CD8-positive, alpha-beta T cell (primary cell): ENCODE measurements at places on chromosomes 4 and X.
A peak's percentile ranks its signal among the peaks of the same experiment; 100 is the strongest.

DNA sequence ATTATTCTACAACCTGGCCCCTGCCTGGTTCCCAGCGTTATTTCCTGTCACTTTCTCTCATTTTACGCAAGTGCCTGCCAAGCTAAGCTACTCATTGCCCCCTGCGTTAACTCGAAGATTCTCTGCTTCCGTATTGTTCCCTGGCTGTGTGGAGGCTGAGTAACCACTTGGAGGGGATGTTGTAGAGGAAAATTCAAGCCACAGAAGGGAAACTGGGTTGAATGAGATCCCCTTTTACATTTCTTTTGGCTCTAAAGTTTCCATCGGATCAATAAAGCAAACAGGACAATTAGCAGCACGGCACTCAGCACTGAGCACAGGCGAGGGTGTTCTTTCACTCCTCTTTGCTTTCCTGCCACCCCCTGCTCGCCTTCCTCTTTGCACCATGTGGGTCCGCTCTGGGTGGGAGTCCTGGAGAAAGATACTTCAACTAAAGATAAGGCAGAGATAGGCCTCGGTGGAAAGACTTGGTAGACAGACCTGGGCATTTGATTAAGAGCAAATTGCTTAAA lies 4.2 kb upstream of the TMSB4X start:
- DNase-seq: peak; percentile 54

GRCh38 chrX:79035421-79035820 lies 90.2 kb downstream of the P2RY10 start:
- DNase-seq: no peak

GRCh38 chr4:85787133-85787532 lies 312.2 kb downstream of the ARHGAP24 start:
- DNase-seq: no peak

GRCh38 chr4:87118421-87118820 lies 102.0 kb downstream of the KLHL8 start:
- no peak for DNase-seq

DNA sequence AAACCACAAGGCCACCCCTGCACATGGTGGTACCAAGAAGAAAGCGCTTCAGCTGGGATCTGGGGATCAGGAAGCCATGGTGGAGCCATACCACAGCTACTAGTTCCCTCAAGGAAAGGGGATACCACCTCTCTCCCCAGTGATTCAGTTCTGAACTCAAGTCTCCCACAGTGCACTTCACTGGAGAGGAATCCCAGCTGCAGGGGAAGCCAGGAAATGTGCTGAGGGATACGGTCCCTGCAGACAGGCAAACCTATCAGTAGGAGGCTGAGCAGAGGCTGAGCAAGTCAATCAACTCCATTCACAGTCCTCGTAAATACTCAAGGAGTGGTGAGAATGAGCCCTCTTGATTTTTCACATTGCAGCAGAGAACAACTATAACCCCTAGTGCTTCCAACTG lies 11.0 kb downstream of the TMEM192 start:
- DNase-seq: no peak

- DNase-seq: no peak
Observed at GRCh38 chrX:11478911-11479310, 185.7 kb downstream of the AMELX start.

- DNase-seq: no peak
Observed at GRCh38 chr4:35933901-35934300, 310.4 kb downstream of the ARAP2 start.

- DNase-seq: no peak
Observed at GRCh38 chr4:113398441-113399143, 349.1 kb downstream of the ANK2 start.

DNA sequence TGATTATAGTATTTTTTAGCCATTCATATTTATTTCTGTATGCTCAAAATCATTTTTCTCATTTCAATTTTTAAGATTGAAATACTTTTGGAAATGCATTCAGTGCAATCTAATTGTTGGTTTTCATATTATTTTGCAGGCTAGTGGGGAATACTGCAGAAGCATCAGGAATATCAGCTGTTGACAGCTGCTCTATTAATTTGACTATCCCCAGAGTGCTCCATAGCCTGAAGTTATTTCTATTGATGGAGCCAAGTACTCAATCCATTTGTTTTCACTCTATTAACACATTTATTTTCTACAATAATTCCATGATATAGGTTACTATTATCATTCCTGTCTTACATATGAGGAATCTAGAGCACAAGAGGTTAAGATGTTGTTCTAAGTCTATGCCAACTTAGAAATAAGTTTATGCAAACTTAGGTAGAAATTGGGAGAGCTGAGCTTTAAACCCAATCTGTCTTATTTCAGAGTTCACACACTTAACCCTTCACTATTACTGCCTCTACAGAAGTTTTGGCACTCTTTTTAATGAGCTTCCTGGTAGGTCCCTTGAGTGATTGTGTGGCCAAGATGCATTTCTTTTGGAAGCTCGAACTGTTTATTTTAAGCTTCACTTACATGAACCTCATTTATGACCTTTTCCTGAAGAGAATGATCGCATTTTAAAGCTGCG lies 65.6 kb upstream of the PCDH18 start:
- no peak for DNase-seq

GRCh38 chrX:46575991-46576392 lies 2.4 kb downstream of the CHST7 start:
- DNase-seq: no peak

DNA sequence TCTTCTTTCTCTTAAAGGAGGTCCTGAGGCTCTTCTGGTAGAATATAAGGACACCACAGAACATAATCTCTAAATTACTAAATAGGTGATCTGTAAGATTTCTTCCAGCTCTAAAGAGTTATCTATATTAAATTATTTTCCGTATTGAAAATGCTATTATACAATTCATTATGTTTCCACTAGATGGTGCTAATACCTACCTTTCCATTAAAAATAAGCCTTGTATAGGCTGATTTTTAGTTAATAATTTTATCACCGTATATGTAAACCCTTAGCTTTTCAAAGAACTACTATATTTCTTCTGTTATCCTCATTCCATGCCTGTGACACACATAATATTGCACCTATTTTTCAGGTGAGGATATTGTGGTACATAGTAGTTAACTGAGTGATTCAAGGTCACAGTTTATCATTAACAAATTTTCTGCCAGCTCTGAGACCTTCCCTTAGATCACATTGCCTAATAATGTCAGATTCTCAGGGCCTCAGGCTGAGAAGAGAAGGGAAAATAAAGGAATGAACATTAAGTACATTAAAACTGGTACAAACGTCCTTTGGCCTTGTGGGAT lies 138.8 kb downstream of the TEX11 start:
- no peak for DNase-seq

- no peak for DNase-seq
Observed at GRCh38 chrX:100980608-100981497, 11.3 kb downstream of the ARL13A start.

DNA sequence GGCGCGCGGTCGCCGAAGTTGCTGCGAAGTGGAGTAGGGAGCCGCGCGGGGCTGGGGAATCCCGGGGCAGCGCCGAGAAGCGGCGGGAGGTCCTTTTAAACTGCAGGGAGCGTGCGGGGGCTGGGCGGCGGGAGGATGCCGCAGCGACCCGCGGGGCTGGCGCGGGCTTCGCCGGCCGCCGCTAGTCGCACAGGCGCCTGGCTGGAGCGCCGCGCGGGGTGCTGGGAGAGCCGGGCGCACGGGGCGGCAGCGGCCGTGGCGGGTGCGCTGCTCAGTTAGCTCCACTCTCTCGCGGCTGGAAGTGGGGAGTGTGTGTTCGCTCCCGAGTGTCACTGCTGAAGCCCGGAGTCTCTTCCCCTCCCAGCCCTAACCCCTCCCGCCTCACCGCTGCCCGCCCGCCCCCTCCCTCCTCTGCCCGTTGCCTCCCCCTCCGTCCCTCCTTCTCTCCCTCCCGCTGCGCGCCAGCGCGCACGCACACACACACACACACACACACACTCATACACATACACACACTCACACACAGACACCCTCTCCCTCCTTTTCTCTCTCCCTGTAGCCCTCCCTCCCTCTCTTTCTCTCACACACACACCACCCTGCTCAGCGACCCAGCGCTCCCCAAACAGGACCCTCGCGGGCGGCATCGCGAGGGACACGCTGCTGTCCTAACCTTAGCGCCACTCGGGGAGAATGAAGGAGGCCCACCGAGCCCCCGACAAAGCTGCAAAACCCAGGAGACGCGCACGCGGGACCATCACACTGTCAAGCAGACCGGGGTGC lies at the start of gene NDNF:
Gene NDNF, minus strand, starts transcription at position 312 of the 780 bp plus-strand sequence. CDS start 26,698 bp downstream, outside the sequence.
- DNase-seq: peak; percentile 26

GRCh38 chrX:100316987-100317386 lies 93.1 kb downstream of the PCDH19 start:
- DNase-seq: no peak

DNA sequence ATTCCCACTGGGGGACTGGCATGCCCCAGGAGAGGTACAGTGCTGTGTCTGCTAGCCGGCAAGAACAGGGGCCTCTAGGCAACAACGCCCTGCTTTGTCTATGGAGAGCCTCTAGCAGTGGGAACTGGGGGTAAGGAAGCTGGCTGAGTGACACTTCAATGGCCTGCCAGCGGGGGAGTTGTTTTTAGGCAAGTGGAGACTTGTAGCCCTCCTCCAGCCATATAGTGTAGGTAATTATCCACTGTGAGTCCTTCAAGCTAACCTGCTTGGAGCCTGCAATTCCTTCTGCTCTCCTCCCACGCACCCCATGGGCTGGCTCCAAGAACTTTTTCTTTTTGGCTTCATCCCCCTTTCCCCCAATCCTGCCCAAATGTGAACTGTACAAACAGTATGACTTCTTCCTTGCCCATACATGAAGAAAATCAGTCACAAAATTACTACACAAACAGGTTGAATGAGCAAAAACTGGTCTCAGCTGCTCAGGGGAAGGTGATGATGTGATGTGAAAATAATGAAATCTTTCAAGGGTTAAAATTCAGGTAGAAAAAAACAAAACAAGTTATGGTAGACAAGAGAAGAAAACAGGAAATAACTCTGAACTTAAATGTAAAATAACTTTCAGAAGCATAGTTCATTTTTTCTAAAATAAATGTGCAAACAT lies 33.1 kb downstream of the LEF1 start:
- DNase-seq: no peak

DNA sequence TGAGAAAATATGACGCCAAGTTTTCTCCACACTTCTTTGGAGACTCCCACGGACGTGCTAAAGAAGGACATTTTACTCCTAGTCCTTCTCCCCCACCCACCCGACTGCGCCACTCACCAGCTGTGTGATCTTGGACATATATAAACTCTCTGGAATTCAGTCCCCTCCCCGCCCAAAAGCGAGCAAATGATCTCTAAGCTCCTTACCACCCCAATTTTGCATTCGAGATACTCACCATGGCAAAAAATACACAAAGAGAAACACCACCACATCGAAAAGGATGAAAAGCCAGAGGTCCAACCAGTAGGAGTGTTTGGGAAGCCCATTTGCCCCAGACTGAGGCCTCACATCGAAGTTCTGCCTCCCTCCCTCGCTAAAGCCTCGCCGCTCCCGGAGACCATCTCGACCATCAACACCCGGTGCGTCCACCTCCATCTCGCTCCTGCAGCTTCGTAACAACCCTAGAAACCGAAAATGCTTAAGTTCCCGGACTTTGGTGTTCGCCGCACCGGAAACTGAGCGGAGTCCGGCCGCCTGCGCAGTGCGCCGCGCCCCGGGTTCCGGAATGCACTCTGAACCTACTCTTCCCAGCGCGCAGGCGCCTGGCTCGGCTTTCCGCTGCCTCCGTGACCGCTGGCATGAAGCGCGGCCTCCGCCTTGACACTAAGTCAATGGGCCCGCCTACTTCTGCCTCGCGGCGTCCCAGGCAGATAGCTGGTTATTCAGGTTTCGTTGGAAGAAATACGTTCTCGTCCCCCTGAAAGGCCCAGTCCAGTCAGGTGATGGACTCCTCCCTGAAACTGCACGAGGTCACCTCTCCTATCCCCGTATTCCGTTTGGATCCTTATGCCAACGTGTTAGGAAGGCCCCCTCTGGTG lies 21.6 kb downstream of the FABP2 start:
- peak; percentile 91 for DNase-seq

DNA sequence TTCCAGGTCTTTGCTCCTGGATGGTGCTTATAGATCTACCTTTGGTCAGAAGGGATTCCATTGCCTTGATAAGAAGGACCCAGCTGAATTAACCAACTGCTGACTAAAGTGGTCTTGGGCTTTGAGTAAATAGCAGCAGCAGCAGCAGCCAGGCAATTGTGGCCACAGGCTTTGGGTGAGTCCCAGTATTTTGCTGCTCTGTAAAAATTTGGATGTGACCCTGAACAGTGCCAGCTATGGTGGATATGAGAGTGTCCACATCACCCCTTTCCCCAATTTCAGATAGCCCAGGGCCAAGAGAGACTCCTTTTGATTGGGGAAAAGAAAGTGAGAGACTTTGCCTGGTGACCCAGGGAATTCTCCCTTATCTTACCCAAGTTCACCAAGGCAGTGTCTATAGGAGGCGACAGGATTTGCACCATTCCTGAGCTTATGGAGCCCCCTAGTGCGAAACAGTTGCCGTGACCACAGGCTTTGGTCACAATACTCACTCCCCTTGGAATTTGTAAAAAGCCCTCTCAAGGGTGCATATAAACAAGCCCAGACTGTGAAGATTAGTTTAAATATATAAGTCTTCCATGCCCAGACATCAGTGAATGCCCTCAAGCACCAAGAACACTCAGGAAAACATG lies 518.0 kb downstream of the TMA16 start:
- DNase-seq: peak; percentile 59

- no peak for DNase-seq
Observed at GRCh38 chrX:11751261-11751660, 6.8 kb upstream of the MSL3 start.

GRCh38 chr4:186266729-186267456 lies 904 bp downstream of the F11 start:
- no peak for DNase-seq

DNA sequence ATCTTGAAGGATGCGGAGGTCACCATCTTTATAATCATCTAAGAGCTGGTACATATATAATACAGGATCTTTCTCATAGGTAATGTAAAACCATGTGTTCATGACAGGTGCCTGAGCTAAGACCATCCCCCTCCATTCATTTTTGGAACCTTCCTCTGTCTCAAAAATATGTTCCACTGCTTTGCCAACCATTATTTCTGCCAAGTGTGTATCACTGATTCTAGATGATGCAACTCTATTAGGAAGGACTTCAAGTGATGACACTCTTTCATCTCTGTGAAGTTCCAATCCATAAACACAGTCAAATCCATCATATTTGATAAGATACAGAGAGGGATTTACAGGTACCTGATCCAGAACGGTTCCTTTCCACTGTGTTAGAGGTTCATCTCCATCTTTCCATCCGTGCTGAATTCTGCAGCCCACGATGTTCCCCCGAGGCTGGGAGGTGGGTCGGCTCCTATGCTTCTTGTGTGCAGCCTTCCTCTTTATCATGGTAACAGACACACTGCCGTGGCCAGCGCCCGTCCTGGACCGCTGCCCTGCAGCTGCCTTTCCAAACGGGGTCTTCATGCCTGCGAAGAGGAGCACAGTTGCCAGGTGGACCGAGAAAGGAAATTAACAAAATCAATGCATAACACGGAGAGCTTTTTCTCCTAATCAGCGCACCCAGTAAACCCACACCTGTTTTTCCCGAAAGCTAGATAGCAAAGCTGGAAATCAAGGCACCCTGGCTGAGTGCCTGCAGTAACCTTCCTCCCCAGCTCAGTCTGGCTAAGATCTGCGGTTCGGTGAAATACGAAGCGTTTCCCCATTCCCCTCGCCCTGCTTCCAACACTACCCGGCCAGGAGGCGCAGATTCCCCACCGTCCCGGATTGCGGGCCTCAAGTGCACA lies 718 bp downstream of the SPIN3 start:
- DNase-seq: no peak

- DNase-seq: no peak
Observed at GRCh38 chr4:8639021-8639420, 46.5 kb downstream of the CPZ start.
